Activated CD4-positive, alpha-beta memory T cell treated with anti-CD3 and anti-CD28 coated beads for 36 hours (primary cell): ENCODE measurements at places on chromosomes 7 and 10.

- no peak overlapping the region for H3K4me3 ChIP-seq
- DNase-seq, result no peak
- no peaks in the 10 kb centered on the region for H3K27me3 ChIP-seq
- H3K36me3 ChIP-seq, result no peaks in the 10 kb centered on the region
Observed at GRCh38 chr7:1457059-1457948, 2.0 kb downstream of the MICALL2 start.

DNA sequence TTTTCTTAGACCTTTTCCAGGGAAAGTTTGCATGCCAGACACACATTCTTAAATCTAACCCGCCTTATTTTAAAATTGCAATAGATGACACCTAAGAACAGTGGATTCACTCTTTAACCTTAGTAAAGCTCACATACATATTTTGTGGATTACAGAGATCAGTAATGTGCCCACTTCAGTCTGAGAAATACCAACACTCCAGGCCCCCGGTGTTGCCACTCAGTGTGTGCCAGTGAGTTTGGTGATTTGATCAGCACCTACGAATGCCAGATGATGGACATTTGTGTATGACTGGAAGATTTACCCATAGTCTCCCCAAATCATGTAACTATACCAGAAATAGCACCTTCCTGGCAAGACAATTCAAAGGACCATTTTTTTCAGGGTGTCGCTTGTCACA, 2.6 kb downstream of the LRRN3 start:
- peak overlapping the region; percentile 83 for H3K27ac ChIP-seq
- no peak for DNase-seq
- peak overlapping the region; percentile 76 for H3K4me3 ChIP-seq
- peaks cover 2% of the 10 kb centered on the region for H3K36me3 ChIP-seq

- no peaks in the 10 kb centered on the region for H3K27me3 ChIP-seq
- H3K27ac ChIP-seq, result no peak overlapping the region
- H3K4me1 ChIP-seq, result no peaks in the 10 kb centered on the region
Observed at GRCh38 chr10:131213741-131214505, 97.6 kb downstream of the TCERG1L start.

- H3K36me3 ChIP-seq, result no peaks in the 10 kb centered on the region
- peaks cover 72% of the 10 kb centered on the region for H3K27me3 ChIP-seq
- no peak overlapping the region for H3K27ac ChIP-seq
- no peak overlapping the region for H3K4me3 ChIP-seq
- peak; percentile 31 for DNase-seq
Observed at GRCh38 chr10:101224910-101225823, 4.1 kb downstream of the LBX1 start.

- peak within 1 kb of the TSS; percentile 66 for H3K27ac ChIP-seq
- peaks cover 28% of the 10 kb centered on the region for H3K4me1 ChIP-seq
- H3K27me3 ChIP-seq, result peaks cover 73% of the 10 kb centered on the region
- no peak for DNase-seq
Observed at GRCh38 chr7:27165089-27165995, at the start of gene HOXA9. HOXA9 (minus strand) TSS chr7:27165537; CDS start chr7:27165457, 80 bp downstream.

DNA sequence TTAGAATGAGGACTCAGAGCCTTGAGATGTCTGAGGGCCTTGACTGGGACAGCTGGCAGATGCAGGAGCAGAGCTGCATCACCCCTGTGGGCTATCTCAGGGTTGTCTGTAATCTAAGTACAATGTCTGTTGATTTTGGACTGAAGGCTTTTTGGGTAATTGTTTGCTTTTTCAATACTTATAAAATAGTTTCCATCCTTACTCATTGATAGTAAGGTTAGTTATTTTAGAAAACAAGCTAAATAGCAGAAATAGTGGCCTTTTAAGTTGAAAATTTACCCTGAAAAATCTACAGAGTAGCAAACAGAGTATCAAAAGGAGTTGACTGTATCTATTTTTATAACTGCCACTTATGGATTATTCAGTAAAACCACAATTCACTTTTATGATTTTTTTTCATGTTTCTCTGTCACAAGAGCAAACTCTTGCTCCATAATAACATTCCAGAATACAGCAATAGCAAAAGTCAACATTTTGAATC, 179.7 kb downstream of the CFTR start:
- no peaks in the 10 kb centered on the region for H3K36me3 ChIP-seq
- no peak for DNase-seq
- no peak overlapping the region for H3K4me3 ChIP-seq
- H3K27ac ChIP-seq, result no peak overlapping the region
- H3K4me1 ChIP-seq, result no peaks in the 10 kb centered on the region

- H3K4me3 ChIP-seq, result no peak overlapping the region
- no peaks in the 10 kb centered on the region for H3K4me1 ChIP-seq
- no peaks in the 10 kb centered on the region for H3K36me3 ChIP-seq
- no peaks in the 10 kb centered on the region for H3K27me3 ChIP-seq
- no peak overlapping the region for H3K27ac ChIP-seq
- no peak for DNase-seq
Observed at GRCh38 chr7:82049442-82049841, 279.6 kb upstream of the HGF start.

DNA sequence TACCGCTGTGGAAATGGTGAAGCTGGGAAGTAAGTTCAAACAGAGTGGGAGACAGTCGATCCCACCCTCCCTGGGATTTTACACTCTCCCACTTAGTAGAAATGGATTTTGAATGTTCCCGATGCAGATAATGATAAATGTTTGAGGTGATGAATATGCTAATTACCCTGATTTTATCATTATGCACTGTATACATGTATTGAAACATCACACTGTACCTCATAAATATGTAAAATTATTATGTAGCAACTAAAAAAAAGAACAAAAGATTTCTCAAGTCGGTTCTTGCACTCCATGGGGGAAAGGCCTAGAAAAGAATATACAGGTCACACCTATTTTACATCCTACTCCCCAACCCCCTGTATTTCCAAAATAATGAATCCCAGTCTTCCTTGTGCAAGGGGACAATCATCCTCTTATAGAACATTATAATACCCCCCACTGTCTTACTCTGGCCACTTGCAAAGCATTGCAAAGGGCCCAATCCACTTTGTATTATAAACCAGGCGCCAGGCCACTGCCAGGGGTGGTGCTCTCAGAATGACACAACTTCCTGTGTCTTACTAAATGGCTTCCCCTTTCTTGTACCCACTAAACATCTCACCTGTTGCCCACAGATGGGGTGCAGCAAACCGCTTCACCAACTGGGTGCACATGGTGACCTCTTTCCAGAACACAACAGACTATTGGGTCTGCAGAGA, 20.6 kb upstream of the OR2AE1 start:
- no peaks in the 10 kb centered on the region for H3K27me3 ChIP-seq
- no peak overlapping the region for H3K27ac ChIP-seq
- peaks cover 29% of the 10 kb centered on the region for H3K36me3 ChIP-seq
- H3K4me3 ChIP-seq, result no peak overlapping the region
- DNase-seq, result no peak
- H3K4me1 ChIP-seq, result no peaks in the 10 kb centered on the region

DNA sequence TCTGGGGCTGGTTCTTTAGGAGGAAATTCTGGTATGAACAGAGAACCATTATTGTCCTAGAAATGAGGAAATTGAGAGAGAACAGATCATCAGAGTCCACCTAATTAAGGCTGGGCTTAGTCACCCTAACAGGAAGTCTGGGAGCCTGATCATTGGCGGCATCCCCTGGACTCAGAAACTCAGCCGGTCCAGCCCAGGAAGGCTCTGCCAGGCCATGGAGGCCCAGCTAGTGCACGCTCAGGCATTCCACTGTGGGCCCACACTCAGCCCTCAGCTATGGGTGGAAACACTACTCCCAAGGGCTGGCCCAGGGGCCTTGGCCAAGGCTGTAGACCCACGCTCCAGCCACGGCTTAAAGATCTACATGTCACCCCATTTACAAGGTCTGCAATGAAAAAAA, 109.2 kb downstream of the PTPN20 start:
- H3K27ac ChIP-seq, result no peak overlapping the region
- no peaks in the 10 kb centered on the region for H3K36me3 ChIP-seq
- no peaks in the 10 kb centered on the region for H3K4me1 ChIP-seq
- no peak overlapping the region for H3K4me3 ChIP-seq
- no peak for DNase-seq

GRCh38 chr7:66869660-66870450, 51.2 kb upstream of the TMEM248 start:
- H3K36me3 ChIP-seq, result peaks cover 1% of the 10 kb centered on the region
- peak; percentile 37 for DNase-seq
- H3K4me1 ChIP-seq, result peaks cover 14% of the 10 kb centered on the region
- H3K27me3 ChIP-seq, result no peaks in the 10 kb centered on the region
- no peak overlapping the region for H3K27ac ChIP-seq

DNA sequence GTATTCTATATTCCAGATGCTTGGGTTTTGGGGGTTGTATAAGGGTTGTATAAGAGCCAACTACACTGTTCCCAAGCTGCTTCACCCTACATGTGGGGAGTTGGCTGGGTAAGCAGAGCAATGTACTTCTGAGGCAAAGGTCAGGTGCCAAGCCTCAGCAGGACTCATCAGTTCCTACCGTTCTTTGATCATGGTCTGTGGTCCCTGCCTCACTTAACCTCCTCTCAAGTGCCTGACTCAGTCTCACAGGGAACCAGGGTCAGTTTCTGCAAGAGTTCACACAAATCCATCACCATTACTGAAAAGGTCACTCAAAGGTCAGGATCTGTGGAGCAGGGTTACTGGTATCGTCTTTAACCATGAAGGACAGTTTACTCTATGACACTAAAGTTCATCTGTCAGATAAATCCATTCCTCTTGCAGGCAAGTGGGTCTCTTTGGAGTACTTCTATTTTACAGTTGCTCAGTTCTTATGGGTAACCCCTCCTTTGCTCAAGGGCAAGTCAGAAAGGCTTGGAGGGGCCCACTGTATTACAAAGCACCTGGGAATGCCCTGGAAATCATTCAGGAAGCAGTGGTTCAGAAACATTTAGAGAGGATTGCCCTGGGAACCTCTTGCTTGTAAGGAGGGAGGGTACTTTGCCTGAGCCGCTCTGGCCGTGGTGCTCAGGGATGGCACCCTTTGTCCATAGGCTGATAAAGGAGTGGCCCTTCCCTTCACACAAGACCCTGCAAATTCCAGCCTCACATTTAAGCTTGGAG, 184.3 kb upstream of the CDCA7L start:
- H3K4me3 ChIP-seq, result no peak overlapping the region
- no peak for DNase-seq
- peaks cover 18% of the 10 kb centered on the region for H3K27me3 ChIP-seq
- H3K27ac ChIP-seq, result no peak overlapping the region

- peaks cover 4% of the 10 kb centered on the region for H3K4me1 ChIP-seq
- DNase-seq, result no peak
- no peaks in the 10 kb centered on the region for H3K27me3 ChIP-seq
- H3K4me3 ChIP-seq, result no peak overlapping the region
- no peak overlapping the region for H3K27ac ChIP-seq
- H3K36me3 ChIP-seq, result no peaks in the 10 kb centered on the region
Observed at GRCh38 chr10:4051641-4052151, 266.7 kb upstream of the KLF6 start.

DNA sequence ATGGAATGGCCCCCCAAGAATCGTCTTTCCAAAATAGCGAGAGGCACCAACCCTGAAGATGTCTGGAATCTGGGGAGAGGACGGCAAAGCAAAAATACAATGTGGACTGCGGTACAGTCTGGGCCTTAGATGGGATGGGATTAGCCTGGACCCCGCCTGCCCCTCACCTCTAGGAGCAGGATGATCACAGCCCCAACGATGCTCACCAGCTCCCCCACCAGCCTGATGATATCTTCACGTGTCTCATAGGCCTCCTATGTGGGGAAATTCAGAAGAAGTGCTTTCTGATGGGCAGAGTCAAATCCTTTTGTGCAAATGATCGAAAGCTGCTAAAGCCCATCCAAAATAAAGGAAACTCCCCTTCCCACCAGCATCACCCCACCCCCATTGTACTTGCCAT, 18.2 kb downstream of the TRPV5 start:
- peaks cover 9% of the 10 kb centered on the region for H3K27me3 ChIP-seq
- H3K4me3 ChIP-seq, result no peak overlapping the region
- no peak for DNase-seq
- no peaks in the 10 kb centered on the region for H3K36me3 ChIP-seq
- no peaks in the 10 kb centered on the region for H3K4me1 ChIP-seq

DNA sequence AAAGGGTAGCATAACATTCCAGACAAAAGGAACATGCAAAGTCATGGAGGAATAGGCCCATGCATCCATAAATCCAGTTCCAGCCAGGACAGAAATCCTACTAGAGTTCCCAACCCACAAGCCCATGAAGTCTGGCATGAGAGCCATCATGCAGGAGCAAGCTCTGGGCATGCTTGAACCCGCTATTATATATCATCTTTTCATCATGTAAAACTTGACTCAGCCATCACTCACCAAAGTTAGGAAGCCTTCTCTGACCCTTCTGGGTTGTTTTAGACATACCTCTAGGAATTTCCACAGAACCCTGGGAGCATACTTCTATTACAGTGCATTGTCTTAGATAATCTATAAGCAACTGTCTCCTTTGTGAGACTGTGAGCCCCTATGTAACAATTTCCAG, 293.0 kb upstream of the NPSR1 start:
- no peak for DNase-seq
- no peaks in the 10 kb centered on the region for H3K4me1 ChIP-seq
- H3K27me3 ChIP-seq, result no peaks in the 10 kb centered on the region
- H3K36me3 ChIP-seq, result no peaks in the 10 kb centered on the region
